ENCODE measurements at places on chromosomes 3 and 15.

DNA sequence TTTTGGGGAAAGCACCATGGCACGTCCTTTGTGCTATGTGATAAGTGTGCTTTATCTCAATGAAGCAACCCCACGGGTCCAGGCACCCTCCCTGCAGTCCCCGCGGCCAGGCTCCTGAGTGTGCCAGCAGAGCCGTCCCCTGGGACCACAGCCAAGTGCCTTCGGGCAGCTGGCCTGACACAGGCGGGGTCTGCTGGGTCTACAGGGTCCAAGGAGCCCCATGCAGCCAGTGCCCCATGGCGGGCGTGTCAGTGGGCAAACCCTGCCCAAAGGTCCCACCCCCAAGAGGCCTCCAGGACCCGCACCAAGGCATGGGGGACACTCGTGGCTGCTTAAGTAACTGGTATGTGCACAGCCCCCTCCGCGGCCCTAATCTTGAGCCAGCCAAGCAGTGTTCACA is 35.3 kb downstream of the KLHL25 start:
- no peak for DNase-seq

GRCh38 chr3:165503825-165504224 is 307.6 kb upstream of the SLITRK3 start:
- no peak for DNase-seq

GRCh38 chr3:123286308-123287023 is 84.7 kb downstream of the SEC22A start:
- DNase-seq: peak; percentile 79

DNA sequence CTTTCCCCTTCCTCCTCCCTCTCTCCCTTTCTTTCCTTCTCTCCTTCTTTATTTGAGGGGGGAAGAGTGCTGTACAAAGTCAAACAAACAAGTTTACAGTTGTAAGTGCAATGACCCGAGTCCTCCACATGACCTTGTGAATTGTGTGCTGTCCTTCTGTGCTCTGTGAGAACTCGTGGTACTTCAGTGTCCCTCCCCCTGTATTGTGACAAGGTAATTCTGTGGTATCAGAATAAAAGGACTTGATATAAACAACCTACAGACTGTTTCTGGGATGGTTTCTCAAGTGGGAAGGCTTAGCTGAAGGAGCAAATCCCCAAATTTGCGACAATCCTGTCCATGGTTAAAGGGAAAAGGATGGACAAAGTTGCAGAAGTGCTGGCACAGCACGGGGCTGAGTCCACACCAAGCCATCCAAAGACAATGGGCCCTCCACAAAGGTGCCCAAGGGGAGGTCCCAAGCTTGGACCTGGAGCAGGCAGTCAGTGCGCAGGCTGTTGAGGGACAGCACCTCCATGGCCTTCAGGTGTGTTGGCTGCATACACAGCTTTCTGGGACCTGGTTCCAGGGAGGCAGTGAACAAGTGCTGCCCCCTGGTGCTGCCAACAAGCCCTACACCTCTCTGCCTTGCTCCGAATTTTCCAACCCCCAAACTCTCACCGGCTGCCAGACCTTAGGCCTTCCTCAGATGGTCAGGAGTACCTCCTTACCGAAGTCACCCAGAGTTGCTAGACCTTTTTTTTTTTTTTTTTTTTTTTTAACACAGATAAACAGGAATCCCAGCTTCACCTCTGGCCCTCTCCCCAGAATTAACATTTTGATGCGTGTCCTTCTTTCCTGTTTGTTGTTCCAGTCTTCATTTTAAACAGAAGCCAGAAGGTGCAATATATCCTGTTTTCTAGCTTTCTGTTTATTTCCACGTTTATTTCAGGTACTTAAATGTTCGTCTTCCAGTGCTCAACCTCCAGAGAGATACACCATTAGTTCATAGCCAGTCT is 2.6 kb upstream of the APEH start:
- DNase-seq: peak; percentile 61

DNA sequence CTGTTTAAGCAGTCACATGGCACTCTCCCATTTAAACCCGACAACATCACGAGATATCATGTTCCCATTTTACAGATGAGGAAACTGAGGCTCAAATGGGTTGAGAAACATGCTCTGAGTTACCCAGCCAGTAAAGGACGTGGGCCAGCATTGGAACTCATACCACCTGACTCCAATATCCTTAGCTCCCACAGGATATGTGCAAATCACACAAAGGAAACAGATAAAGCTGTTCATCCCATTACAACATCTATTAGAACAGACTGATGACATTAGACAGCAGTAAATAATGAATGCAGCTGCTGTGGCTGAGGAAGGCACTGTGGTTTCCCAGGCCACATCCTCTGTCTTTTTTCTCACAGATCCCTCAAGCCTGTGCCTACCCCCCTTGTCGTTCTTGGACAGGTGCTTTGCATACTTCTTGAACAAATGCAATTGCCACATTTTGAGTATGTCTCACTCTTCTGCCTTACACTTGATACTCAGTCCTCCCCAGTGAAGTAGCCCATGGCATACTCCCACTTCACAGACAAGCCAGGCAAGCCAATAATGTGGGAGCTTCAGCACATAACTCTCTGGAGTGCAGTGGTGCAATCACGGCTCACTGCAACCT is 17.7 kb downstream of the FRMD4B start:
- DNase-seq: peak; percentile 79

- DNase-seq: no peak
Measured at GRCh38 chr3:33331414-33331813, 54.2 kb downstream of the FBXL2 start.

DNA sequence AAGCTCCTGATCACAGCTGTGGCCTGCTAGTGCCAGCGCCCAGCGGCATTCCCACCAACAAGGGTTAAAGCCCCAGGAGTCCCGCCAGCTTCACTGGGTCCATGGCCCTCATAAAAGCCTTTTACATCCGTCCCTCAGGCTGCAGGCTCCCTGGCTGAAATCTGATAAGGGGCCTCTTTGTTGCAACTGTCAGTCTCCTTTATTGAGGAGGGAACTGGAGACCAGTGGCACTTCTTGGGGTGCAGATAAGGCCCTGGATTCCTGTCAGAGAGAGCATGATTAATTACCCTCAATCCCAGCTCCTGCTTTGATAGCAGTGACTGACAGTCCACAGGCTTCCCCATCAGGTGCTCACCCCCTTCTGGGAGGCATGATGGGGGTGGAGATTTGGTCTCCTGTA is 30.9 kb upstream of the CLK3 start:
- DNase-seq: no peak

- DNase-seq: no peak
Measured at GRCh38 chr3:7567160-7567559, 706.2 kb downstream of the GRM7 start.

DNA sequence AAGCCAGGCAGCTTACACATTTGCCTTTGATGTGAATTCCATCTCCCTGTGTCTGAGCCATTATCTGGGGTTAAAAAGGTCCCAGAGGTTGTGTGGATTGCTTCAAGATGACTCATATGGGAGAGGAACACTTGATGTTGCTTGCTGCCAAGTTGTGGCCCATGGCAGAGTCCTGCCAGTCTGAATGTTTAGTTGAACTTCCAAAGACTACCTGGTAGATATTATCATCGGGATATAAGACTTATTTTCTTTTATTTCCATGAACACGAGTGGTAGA is 85.6 kb downstream of the TJP1 start:
- peak; percentile 60 for DNase-seq

DNA sequence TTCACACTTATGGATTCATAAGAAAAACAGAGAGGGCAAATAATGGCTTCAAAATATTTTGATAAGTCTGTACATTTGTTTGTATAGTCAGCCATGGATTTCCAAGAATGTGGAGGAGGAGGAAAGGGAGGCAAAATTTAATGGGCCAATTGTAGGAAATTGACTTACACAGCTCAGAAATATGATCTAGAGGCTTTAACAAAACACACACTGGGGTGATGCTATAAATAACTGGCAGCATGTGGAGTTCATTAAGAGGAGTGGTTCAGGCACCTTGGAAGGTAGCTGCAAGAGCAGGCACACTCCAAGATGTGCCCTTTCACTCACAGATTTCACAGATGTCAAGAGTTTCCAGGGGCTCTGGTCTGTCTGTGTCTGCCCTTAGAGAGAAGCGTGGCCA is 193.4 kb upstream of the RASGRP1 start:
- no peak for DNase-seq

DNA sequence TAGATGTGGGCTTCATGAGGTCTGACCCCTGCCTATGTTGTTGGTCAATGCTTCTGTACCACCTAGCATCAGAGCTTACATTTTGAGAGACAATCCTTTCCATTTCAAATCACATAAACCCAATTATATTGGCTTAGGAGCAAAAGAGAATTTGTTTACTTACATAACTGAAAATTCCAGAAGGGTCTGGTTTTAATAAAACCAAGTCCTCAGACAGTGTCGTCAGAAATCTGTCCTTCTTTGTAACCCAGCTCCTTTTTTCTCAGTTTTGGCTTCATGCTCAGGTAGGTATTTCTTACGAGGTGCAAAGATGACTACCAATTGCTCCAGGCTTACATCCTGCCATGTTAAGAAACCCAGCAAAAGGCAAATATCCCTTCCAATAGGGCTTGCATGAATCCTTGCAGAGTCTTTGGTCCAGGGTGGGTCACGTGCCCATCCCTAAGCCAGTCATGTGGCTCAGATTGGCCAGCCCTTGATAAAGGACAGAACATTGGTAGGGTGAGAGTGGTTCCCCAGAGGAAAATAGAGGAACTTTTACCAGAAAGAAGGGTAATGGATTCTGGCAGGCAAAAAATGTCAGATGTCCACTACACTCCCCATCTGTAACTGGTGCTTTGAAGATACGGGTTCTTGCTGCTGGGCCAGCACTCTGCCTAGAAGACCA is 50.2 kb upstream of the VILL start:
- no peak for DNase-seq

- DNase-seq: no peak
Measured at GRCh38 chr3:189108735-189109134, 63.0 kb upstream of the TPRG1 start.

DNA sequence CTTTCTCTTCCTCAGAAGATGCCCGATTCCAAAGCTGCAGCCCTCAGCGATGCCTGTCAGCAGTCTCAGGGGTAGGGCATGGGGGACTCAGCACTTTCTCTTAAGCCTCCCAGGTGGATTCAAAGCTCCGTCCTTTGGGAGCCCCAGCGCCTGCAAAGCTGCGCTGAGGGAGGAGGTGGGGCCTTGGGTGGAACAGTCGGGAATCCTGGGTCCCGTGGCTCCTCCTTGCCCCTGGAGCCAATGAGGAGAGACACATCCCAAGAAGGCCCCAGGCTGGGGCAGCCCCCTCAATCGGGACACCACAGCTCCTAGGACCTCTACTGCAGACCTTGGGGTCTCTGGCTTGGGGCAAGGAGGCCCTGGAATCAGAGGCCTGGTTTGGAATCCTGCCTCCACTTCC is 227.5 kb upstream of the IGF1R start:
- DNase-seq: no peak

- peak; percentile 92 for DNase-seq
Measured at GRCh38 chr3:173465112-173465511, 67.6 kb downstream of the NLGN1 start.

DNA sequence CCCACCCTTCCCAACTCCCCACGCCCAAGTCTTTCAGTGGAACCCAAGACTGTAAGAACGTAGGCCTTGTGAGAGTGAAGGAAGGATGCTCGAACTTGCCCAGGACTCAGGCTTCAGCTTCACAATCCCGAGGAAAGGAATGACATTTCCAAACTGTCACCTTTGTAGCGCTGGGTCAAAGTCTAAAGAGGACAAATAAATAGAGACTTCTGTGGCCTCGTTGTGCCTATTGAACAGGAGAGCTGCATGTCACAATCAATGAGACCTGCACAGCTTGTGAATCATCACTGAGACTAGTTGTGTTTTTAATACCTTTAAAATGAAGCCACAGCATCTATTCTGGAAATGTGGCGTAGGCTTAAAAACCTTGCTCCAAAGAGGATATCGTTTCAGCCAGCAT is 222.8 kb upstream of the ST8SIA2 start:
- no peak for DNase-seq

GRCh38 chr3:125050488-125051090 is 5.2 kb downstream of the HEG1 start:
- no peak for DNase-seq
